Hypothalamus (tissue), 51 donors: ENCODE measurements at places on chromosomes 6 and 20.

DNA sequence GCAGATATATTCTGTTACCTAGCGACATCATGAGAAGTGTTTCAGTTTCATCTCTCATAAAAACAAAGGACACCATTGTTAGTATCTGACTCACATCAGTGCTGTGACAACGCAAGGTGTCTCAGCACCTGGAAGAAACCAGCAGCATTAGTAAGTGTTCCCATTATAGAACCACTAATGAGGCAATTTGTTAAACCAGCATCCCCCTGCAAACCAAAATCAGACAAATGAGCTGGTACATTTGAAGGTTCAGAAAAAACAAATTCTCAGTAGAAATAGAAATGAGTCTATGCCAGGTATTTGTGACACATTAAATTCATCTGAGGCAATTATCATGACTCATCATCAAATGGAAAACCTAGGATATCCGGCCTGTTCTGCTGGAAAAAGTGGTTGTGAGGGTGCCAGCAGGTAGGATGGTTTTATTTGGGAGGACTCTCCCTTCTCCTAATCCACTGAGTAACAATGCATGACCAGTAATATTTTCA lies 151.7 kb downstream of the TMEM200A start:
- no peak for DNase-seq

DNA sequence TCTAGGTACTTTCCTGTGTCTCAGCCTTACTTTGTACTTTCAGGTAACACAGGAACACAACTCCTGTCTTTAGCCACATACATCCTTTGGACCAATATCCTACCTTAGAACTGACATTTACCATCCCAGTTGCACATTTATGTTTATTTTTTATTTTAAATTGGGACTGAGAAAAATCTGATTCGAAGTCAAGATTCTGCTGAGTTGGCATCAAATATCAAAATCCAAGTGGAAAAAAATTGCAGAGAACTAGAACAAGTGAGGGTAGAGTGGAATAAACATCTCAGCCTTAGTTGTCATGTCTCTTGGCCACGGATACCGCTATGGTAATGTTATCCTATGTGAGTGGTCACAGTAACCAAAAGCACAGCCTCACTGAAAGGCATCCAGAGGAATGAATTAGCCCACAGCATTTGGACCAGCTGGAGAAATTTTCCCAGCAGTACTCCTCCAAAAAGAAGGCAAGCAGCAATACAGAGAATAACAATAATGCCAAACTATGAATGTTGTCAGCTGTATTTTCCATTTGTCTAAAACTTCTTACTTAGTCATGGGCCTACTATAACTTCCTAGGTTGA lies 17.6 kb upstream of the EYA4 start:
- no peak for DNase-seq

GRCh38 chr6:6900569-6901204 lies 207.1 kb upstream of the RREB1 start:
- no peak for DNase-seq

GRCh38 chr6:63742060-63742459 lies 106.5 kb downstream of the PHF3 start:
- no peak for DNase-seq

DNA sequence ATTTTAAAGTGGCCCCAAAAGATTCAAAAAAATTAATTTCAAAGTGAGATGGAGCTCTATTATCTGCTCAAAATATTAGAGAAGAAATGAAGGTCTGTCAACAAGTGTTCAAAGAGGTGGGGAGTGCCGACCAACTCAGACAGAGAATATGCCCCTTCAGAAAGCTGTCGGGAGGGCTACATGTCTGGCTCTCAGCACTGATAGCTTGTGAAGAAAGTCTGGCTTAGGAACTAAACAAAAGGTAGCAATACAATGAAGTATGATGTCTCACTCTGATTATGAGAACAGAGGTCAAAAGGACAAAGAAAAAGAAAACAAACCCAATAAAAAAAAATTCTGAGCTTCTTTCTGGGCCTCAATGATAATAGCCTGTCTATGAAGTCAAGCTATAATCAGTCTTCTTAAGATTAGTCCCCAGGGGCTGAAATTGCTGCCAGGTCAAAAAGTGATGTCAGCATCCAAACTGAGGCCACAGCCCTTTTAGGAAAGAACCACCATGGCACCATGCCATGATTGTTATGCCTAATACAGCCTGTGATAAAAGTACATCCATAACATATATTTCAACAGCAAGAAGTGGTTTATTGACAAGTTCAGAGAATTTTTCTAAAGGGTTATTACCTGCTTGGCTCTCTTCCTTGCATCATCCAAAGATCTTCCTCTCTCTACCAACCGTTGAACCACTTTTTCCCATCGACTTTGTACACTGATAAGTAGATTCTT lies 150.9 kb downstream of the DST start:
- no peak for DNase-seq

DNA sequence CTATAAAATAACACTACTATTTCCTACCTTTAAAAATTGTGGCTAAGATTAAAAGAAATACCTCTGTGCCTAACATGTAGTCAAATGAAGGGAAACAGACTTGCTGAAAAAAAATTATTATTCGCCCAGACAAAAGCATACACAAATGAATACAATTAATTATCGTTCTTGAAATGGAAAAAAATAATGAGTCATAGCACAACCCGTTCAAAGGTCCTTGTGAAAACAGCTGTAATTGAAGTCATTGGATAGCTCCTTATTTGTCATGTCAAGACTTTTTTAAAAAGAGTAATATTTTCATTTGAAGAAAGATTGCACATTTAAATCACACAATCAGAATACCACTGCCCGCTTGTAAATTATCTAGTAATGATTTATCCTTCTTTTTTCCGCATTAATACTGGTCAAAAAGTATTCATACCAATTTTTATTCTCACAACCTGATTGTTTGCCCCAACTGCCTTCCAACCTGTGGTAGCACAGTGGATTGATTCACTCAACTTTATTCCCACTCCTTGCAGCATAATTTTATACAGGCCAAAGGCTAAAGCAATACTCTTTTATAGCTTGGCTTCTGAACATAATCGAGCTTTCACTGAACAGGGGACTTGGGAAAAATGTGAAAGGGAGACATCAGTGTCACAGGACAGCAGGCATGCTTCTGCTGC lies 655.2 kb upstream of the MAP3K7 start:
- no peak for DNase-seq

GRCh38 chr6:11785415-11785773 lies 6.8 kb upstream of the ADTRP start:
- DNase-seq = no peak

- DNase-seq = no peak
Observed at GRCh38 chr6:42340511-42340910, 111.2 kb downstream of the TRERF1 start.

- DNase-seq = no peak
Observed at GRCh38 chr20:58746620-58747019, 54.0 kb downstream of the NPEPL1 start.

DNA sequence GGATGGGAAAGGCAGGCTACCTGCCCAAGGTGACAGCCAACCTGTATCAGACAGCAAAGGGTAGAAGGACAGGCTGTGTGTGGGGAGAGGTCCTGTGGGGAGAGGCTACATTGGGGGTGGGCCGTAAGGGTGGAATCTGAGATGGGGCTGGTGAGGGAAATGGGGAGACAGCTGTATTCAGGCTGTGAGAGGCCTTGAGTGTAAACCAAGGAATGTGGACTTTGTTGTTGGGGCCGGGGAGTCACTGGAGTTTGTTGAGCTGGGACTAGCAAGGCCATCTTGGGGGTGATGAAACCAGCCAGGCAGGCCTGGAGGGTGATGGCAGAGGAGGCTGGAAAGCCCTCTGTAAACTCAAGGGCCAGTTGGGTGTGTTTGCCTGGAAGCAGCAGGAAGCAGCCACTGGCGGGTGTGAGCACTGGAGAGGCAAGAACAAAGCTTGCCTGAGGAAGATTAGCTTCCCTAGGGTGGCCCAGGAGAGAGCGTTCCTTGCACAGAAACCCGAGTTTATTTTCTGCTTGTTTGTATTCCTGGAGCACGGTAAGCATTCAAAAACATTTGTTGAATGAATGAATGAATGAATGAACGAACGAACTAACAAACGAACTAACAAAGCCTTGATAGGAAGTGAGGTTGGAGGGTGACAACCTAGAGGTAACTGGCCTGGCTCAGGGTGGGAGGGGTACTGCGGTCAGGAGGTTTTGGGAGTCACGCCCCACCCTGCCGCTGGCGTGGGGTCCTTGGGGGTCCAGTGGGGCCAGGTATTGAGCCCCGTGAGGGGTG lies 18.9 kb downstream of the TTBK1 start:
- DNase-seq = no peak

DNA sequence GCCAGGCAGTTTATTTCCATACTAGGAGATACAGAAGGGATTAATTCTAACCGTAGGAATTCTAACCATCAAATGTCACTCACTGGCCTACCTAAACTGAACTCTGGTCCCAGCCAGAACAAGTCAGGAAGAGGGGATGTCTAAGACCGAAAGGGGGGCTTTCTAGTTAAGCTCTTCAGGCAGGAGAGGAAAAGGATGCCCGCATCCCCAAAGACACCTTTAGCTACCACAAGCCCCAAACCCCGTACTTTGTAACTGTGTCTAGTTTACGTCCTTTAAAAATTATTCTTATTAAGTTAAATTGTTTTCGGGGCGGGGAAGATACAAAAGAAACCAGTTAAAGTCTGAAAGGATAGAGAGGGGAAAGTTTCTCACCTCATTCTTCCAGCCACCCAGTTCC lies 1.2 kb upstream of the ZNF76 start:
- DNase-seq = no peak

DNA sequence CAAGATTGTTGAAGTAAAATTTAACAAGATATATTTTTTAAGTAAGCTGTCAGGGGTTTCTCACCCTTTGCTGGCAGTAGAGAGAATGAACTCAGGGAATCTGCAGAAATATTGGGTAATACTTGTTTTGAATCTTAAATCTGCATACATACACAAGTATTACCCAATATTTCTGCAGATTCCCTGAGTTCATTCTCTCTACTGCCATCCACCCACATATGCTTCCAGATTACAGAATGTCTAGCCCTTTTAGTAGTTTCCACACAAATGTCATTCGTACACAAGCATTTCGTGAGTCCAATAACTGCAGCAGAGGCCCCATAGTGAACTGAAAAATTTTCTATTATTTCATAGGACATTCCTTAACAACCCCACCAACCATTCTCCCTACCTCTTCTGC lies 69.6 kb upstream of the TNFRSF21 start:
- DNase-seq = no peak

DNA sequence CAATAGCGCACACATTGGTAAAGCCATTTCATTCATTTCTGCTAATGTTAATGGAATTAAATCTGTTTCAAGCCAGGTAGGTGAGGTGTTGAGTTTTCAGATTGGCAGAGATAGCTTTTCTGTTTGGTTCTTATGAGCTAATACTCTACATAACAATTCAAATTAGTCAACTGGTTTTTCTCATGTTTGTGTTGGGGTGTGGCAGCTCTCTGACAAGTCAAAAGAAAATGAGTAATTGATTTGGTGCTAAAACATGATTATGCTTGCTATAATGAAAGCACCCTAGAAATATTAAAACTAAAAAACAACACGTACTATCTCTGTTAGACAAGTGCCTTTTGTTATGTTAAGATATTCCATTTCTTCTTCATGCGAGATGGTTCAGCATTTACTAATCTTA lies 13.6 kb downstream of the PPP1R14C start:
- no peak for DNase-seq

- DNase-seq = no peak
Observed at GRCh38 chr6:130514712-130515111, 148.9 kb downstream of the TMEM200A start.

- no peak for DNase-seq
Observed at GRCh38 chr6:137358273-137358672, 135.9 kb downstream of the OLIG3 start.

GRCh38 chr6:139230391-139230840 lies 61.4 kb downstream of the TXLNB start:
- no peak for DNase-seq

DNA sequence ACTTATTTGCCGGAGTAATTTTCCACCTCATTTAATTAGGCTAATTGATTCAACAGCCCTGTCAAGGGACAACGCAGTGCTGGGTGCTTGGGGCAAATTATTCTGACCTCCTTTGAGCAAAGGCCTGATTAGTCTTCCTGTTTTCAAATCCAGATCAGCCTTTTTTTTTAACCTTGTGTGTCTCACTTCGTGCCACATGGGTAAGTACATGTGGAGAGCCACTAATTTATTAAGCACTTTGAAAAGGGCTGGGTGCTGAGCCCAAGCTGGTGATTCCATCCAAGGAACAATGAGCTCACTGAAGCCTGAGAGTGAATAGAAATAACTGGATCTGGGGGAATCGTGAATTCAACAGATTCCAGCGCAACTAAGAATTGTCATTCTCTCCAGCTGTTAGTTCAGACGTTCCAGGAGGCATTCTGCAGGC lies 229.3 kb downstream of the CLIC5 start:
- no peak for DNase-seq

DNA sequence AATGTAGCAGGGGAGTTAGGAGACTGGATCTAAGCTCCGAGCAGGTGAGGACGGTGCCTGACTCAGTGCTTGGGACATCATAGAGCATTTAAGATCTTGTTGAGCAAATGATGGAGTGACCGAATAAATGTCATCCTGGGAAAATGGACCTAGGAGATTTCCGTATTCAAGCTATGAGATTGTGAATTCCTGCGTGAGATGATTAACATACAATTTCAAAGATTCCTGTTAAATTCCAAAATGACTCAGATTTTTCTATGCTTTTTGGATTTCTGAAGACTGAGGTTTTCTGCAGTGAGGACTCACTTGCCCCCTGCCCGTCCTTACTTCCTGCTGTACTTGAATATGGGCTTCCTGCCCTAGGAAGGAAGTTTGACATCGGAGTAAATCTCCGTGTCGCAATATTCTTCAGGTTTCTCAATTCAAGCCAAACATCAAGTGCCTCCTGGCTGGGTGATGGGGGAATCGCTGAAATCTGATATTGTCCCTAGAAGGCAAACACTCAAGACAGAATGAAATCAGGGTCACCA lies 5.2 kb downstream of the SYTL3 start:
- no peak for DNase-seq

- no peak for DNase-seq
Observed at GRCh38 chr6:102841060-102841459, 1447.6 kb downstream of the GRIK2 start.

DNA sequence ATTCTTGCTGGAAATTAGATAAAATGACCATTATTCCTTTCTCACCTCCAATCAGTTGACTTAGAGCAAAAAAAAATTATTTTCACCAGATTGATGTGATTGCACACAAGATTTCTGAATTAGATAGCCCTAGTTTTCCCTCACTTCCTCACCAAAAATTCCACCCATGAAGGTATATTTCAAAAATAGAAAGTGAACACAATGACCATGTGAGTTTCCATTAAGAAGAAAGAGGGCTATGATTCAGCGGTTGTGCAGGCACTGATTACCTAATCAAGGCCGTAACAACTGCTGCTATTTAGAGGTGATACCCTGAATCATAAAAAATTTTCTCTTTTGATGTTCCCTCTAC lies 19.5 kb upstream of the RALGAPA2 start:
- no peak for DNase-seq

DNA sequence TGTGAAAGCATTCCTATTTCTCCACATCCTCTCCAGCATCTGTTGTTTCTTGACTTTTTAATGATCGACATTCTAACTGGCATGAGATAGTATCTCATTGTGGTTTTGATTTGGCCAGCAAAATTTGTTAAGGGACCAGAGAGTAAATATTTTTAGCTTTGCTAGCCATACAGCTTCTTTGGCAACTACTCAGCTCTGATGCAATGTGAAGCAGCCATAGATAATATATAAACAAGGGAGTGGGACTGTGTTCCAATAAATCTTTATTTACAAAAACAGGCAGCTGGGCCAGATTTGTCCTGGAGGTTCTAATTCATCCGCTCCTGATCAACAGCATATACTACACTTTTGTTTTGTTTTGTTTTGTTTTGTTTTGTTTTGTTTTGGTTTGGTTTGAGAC lies 202.9 kb downstream of the ZNF217 start:
- DNase-seq = no peak
